ENCODE measurements at places on chromosomes 7 and 10.

DNA sequence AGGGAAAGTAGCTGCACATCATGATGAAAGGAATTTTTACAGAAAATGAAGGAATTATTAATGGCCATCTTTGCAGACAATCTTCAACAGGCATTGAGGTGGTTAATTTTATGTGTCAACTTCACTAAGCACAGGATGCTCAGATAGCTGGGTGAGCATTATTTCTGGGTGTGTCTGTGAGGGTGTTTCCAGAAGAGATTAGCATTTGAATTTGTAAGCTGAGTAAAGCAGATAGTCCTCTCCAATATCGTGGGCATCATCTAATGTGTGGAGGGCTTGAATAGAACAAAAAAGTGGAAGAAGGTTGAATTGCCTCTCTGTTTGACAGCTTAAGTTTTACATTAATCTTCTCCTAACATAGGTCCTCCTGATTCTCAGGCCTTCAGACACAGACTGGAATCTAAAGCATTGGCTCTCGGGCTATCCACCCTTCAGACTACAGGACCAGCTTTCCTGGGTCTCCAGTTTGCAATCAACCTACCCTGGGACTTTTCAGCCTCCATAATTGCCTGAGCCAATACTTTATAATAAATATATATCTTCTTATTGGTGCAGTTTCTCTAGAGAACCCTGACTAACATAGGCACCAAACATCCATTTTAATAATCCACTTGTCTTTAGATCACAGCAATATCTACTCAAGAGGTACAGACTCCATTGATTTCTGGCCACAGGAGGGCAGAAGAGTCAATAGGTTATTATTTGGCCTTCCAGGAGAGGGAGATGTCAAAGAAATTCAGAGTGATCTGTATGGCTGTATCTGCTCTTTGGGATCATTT, 10.5 kb upstream of the CRPPA start:
- DNase-seq, result no peak

DNA sequence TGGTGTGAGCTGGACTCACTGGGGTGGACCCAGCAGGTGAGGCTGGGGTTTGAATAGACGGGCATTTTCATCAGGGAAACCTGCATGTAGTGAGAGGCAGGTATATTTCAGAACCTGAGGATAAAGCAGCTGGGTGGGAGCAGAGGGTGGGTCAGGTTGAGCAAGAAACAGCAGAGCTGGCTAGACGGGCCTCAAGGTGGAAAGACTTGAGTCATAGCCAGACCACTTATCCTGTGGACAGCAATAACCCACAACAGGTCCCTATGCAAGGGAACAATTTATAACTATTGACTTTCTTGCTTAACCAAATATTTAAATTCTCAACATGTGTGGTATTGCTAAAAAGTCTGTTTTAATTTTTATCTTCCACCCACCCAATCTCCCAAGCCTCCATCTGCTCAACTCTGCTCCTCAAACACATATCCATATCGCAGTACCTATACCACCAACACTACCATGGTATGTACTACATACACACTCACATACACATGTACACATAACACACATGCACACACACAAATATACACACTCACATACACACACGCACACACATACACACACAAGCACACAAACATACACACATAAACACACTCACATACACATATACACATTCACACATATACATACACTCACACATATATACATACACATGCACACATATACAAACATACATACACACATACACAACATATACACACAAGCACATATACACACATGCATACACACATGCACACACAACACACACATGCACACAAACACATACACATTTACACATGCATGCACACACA, 129.0 kb upstream of the C7orf33 start:
- DNase-seq, result no peak

DNA sequence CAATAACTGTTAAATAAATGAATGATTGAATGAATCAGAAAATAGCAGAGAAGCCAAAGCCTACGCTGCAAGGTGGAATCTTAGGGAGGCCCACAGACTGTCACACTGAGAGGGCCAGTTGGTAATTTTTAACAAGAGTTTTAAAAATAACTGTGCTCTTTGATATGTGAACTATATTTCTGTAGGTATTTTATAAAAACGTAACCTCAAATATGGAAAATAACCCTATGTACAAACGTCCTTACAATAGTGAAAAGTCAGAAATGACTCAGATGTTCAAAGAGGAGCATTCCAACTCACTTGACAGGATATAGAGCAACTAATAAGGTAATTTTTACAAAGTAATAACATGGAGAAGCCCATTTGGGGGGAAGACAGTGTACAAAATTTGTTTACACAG, 18.9 kb upstream of the TMEM273 start:
- no peak for DNase-seq

GRCh38 chr10:1629326-1630198, 107.8 kb downstream of the ADARB2 start:
- DNase-seq, result no peak

GRCh38 chr7:74439541-74439940, 14.2 kb upstream of the GTF2IRD1 start:
- no peak for DNase-seq

DNA sequence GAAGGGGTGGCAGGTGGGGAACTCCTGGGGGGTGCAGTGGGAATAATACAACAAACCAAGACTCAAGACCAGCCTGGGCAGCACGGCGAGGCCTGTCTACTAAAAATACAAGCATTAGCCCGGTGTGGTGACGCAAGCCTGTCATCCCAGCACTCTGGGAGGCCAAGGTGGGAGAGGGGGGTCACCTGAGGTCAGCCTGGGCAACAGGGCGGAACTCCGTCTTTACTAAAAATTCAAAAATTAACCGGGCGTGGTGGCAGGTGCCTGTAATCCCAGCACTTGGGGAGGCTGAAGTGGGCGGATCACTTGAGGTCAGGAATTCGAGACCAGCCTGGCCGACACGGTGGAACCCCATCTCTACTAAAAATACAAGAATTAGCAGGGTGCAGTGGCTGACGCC, 48.4 kb upstream of the ELFN1 start:
- DNase-seq, result no peak

DNA sequence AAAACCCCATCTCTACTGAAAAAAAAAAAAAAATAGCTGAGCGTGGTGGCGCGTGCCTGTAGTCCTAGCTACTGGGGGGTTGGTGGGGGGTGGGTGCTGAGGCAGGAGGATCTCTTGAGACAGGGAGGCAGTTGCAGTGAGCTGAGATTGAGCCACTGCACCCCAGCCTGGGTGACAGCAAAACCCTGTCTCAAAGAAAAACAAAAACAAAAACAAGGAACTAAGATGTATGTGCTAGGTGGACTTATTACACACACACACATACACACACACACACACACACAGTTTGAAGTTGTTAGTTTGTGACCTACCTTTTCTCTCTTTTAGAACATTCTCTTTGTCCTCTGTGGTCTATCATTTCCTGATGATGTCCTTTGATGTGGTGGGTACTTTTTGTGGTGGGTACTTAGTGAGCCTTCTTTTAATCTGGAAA, 53.5 kb downstream of the EXOC6 start:
- no peak for DNase-seq

DNA sequence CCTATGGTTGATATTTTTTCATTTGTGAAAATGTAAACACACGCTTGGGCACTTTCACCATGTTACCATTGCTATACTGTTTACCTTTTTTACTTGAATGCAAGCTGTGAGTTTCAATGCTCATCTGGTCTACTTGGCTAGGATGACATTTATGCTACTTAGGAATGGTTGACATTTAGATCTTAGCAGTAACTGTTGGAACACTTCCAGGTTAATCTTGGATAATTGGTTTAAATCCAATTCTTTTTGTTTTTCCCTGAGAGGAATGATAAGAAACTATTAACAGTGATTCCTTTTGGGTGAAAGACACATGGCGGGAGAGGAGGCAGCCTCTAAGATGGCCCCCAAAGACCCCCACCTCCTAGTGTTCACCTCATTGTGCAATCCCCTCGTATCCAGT, 51.4 kb upstream of the AMPH start:
- no peak for DNase-seq
